Peyer's patch (tissue), 4 donors: ENCODE measurements at places on chromosomes 11 and 22. TPM values are rescaled to one million over a fixed set of nuclear protein-coding genes. Genes with fewer than 3 reads are reported as not detected.

Gene OR10A2
- total RNA-seq, result not detected

Gene SLC6A5
- not detected for total RNA-seq

Gene TSGA10IP
- not detected for total RNA-seq

Gene CREB3L1
- 50.6 TPM for total RNA-seq

Gene POU2AF2
- 4.4 TPM for total RNA-seq

GRCh38 chr22:45064313-45065278 is 54.8 kb upstream of the PHF21B start:
- DNase-seq, result no peak
- no peak overlapping the region for H3K27ac ChIP-seq
- H3K27me3 ChIP-seq, result no peaks in the 10 kb centered on the region

DNA sequence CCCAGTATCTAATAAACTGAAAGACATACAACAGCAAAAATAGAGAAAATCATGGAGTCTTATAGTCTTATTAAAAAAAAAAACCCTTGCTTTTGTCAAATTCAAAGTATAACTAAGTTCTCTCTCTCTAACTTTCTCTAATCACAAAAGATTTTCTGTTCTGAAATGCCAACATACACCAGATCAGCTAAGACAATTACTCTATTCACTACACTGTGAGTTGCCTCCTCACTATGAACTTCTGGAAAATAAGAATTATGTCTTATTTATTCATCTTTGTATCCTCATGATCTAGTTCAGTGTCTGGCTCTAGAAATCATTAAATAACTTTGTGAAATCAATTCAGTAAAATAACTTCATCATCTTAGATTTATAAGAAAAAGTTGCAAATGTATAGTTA is 12.7 kb downstream of the FAM76B start:
- no peak overlapping the region for H3K27ac ChIP-seq
- no peaks in the 10 kb centered on the region for H3K27me3 ChIP-seq
- H3K4me1 ChIP-seq, result no peaks in the 10 kb centered on the region
- peaks cover 79% of the 10 kb centered on the region for H3K36me3 ChIP-seq
- no peak for DNase-seq

DNA sequence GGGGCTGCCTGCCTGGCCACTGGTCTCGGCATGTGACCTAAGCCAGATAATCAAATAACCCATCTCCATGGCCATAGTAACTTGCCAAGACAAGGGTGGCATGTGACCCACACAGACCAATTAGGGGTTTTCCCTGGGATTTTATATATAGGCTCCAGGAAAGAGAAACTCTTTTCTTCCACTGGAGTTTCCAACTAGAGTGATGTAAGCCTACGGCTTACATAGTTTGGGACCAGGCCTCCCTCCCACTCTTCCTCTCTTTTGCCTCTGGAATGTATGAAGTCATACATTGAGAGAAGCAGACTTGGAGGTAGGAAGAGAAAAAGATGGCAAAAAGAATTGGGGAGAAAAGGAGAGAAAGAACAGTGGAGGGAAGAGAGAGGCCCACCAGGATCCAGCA is 84.6 kb upstream of the LDLRAD3 start:
- H3K27me3 ChIP-seq, result no peaks in the 10 kb centered on the region
- H3K4me3 ChIP-seq, result no peak overlapping the region
- DNase-seq, result no peak
- H3K4me1 ChIP-seq, result no peaks in the 10 kb centered on the region
- no peaks in the 10 kb centered on the region for H3K36me3 ChIP-seq

- peak; percentile 50 for DNase-seq
- H3K27ac ChIP-seq, result peak overlapping the region; percentile 25
- no peaks in the 10 kb centered on the region for H3K36me3 ChIP-seq
- H3K27me3 ChIP-seq, result no peaks in the 10 kb centered on the region
- peaks cover 3% of the 10 kb centered on the region for H3K4me1 ChIP-seq
- H3K4me3 ChIP-seq, result no peak overlapping the region
These were observed 8.4 kb upstream of the CTR9 start for GRCh38 chr11:10742460-10743208.

DNA sequence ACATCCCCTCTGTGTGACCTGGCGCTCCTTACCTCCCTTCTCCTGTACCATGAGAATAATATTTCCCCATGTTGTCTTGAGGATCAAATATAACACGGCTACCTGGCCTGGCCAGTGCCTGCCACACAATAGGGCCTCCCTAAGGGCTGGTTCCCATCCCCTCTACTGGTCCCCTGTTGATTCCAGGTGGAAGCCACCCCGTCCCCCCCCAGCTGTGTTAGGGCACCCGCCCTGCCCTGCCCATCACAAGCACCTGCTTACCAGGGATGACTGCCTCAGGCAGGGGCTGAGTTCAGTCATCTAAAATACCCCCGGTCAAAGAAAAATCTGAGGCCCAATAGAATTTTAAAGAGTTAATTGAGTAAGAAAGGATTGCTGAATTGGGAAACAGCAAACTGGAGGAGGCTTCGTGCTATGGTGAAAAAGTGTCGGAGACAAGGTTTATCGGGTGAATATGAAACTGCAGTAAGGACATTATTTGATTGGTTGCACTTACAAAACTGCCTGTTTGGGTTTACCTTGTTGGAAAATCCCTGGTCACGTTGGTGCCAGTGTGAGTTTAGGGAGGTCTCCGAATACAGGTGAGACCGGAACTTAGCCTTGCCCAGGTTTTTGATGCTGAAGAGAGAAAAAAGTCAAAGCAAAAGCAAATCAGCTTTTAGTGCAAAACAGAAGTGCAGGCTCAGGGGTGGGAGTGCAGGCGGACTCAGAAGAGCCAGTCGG is 5.2 kb downstream of the APOL1 start:
- peak overlapping the region; percentile 42 for H3K27ac ChIP-seq
- H3K4me1 ChIP-seq, result no peaks in the 10 kb centered on the region
- peaks cover 12% of the 10 kb centered on the region for H3K36me3 ChIP-seq
